Activated CD4-positive, alpha-beta T cell treated with anti-CD3 and anti-CD28 coated beads, Interleukin-2, amount 10 ng/mL, durations not matched to agents 7 days and 5 days (primary cell): ENCODE measurements at places on chromosomes 1 and 21.

- no peak for DNase-seq
Observed at GRCh38 chr1:63051886-63052285, 268.0 kb downstream of the ATG4C start.

DNA sequence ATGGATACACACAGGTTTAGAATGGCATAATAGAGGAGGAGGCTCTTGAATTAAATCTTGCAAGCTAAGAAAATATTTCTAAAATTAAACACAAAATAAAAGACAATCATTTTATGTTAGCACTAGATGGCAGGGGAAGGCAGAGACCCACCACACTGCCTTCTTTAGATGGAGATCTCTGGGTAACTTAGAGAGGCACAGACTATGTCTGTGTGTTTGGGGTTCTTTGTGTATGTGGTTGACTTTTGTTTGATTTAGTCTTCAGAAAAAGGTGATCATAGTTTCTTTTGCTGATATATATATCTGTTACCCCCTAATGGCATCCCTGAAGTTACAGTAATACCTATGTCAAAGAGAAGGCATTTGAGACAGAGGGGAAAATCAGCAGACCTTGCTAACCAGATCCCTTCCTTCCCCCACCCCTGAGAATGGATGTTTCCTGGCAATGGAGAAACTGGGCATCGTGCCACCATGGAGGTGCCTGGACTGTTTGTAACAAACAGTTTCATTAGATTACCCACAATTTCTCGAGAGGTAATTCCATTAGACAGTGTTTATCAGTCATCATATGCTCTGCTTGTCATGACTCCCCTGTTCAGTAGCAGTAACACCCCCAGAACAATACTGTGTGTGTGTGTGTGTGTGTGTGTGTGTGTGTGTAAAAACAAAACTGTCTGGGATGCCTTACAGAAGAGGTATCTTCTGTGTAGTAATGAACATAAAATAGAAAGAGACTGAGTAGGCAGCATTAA, 228.3 kb upstream of the DEPDC1 start:
- DNase-seq = no peak

DNA sequence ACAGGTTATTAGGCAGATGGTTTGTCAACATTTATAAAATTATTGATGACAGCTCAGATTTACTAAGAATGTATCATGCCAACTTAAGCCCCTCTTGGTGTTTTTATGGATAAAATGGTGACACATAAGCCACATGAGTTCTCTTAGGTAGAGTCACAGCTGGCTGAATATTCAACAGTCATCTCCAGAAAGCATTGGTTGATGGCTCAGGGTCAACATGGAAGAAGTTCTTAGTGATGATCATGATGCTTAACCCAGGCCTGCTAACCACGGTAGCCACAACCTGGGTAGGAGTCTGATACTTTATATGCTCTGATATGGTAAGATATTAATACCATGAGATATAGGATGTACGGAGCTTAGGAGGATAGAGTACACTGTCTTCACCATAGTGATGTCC, 46.4 kb upstream of the SIPA1L2 start:
- DNase-seq = no peak

DNA sequence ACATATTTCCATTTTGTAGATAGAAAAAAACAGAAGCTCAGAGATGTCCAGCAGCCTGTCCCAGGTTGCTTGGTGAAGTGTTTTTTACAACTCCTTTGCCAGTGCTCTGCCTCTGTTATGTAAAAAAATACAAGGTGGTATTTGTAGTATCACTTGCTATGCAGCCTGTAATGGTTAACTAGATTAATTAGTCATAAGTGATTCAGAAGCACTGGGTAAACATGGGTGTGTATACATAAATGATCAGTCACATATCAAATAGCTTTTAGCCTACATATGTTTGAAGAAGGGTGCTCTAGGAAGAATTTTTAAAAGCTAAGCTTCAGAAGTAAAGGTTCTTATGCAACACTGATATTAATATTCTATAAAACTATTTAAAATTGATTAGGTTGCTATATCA, 70.0 kb upstream of the MAGI3 start:
- no peak for DNase-seq

- DNase-seq = peak; percentile 49
Observed at GRCh38 chr1:1359308-1359663, 931 bp upstream of the MXRA8 start.

- DNase-seq = no peak
Observed at GRCh38 chr1:201886103-201886885, 2.4 kb upstream of the SHISA4 start.

- no peak for DNase-seq
Observed at GRCh38 chr1:153375511-153375910, at the start of gene S100A12. S100A12 (minus strand) TSS chr1:153375621; CDS start chr1:153374592, 1,029 bp downstream.

DNA sequence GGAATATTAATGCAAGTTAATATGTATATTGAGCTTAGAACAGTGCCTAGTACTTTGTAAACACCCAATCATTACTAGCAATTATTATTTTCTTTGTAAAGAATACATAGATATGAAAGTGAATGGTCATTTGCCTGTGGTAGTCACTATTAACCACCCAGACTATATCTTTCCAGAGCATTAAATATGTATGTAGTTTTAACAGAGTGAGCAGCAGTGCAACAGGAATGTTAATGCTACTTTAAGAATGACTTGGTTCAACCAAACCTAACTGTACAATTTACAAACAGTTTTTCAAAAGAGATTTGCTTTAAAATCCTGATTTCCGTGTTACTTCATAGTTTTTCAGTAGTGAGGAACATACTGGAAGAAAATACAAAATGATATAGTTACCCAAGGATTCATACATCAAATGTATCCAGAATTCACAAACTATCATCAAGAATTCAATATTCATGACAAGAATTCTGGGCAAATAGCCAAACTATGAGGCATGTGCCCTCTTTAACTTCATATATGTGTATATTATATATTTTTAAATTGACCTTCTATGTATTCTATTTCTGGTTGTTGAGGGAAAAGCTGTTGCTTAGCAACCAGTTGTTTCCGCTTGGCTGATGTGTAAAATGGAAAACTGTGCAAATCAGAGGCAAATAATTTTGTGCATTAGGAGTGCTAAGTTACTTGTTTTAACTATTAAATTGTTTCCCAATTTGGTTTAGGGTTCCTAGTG, 34.9 kb upstream of the IVNS1ABP start:
- DNase-seq = no peak

- no peak for DNase-seq
Observed at GRCh38 chr1:83839566-83840173, 159.3 kb downstream of the TTLL7 start.

DNA sequence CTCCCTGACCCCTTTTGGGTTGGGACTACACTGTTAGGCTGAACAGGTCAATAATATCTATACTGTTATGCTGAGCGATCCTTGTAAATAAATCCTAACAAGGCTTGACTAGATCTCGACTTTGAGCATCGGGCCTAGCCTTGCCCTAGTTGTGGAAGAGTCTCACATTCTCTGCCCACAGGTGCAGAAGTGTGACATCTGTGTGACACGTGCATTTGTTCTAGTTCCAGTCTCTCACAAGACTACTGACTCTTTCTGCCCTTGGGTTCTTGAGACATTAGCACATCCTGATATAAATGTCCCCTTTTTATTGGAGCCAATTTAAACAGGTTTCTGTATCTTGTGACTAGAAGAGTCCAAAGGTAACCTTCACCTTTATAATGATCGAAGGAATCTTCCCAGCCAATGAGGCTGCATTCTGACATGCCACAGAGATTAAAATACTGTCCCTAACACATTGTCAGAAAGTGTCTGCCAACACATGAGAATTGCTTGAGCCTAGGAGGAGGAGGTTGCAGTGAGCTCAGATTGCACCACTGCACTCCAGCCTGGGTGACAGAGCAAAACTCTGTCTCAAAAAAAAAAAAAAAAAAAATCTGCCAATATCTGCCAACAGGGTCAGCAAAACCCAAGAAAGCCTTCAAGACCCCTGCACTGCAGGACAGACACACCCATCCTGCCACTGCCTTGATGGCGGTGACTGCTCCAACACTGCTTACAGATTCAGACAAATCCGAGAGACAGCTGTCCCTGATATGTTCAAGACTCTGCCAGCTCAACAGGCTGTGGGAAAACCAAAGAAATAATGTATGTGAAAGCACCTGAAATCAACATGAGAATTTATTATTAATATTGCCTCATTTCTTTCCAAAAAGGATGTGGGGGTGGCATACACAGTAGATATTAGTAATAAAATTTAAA, 56.5 kb upstream of the PSEN2 start:
- no peak for DNase-seq

DNA sequence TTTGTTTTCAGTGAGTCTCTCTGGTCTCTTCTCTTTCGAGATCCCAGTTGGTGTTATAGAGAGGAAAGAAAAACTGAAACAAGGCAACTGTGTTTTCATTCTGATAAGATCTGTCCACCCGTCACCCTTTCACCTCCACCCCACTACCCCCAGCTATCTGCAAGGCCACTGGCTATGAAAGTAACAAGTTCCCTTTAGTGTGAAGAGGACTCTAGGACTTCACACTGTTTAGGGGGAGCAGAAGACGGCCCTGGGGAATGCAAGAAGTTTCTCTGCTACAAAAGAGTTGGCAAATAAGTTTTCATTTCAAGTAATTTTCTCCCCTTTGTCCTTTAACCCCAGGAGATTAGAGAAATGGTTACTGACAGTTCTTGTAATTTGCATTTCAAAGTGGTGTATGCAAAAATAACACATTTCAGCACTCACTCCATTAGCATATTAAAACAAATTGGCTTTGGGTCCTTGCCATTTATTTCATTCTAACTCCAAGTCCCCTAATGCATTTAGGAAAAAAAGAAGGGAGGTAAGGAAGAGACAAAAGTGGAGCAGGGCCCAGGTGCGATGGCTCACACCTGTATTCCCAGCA, 79.6 kb upstream of the PPM1J start:
- no peak for DNase-seq

GRCh38 chr1:244444854-244445253, 6.9 kb downstream of the ADSS2 start:
- DNase-seq = no peak

DNA sequence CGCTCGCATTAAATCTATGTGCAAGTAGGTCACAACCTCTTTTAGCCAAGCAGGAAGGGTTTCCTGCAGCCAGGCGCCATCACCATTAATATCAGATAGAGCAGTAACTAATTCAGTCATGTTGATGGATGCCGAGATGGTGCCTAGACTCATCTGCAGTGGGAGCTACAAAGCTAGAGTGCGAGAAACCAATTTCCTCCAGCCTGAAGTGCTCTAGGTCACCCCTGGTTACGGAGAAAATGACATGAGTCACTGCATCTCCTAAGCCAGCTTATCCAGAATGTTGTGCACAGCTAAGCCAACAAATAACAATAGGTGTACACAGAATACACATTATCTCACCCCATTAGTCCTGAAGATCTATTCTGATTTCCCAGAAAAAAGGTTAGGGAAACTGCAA, 36.0 kb downstream of the OVAAL start:
- no peak for DNase-seq

DNA sequence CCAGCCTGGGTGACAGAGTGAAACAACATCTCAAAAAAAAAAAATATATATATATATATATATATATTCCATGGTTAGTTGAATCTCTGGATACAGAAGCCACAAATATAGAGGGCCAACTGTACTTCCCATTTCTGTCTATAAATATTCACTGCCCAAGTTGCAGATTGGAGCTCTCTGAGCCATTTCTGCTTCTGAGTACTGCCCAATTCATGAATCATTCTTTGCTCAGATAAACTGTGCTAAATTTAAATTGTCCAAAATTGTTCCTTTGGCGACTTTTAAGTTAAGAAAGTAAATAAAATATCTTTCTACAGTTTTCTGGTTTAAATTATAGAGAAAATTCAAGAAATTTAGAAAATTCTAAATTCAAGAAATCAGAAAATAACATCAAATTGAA, 23.2 kb upstream of the C1orf146 start:
- no peak for DNase-seq

GRCh38 chr1:204426971-204427701, 15.5 kb upstream of the PPP1R15B start:
- DNase-seq = no peak

DNA sequence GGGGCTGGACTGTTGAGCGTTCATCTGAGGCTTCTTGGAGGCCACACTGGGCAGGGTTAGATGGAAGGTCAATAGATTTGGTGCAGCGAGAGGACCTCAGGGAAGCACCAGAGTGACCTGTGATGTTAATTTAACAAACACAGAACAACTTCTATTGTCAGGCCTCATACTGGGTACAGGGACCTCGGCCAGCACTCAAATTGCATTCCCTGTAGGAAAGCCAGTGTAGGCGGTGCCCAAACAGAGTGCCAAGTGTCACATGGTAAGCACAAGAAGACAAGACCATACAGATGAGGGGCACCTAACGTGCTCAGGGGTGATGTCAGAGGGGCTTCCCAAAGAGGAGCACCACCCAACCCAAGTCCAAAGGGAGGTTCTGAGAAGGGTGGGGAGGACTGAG, 1.3 kb downstream of the TMEM269 start:
- no peak for DNase-seq

DNA sequence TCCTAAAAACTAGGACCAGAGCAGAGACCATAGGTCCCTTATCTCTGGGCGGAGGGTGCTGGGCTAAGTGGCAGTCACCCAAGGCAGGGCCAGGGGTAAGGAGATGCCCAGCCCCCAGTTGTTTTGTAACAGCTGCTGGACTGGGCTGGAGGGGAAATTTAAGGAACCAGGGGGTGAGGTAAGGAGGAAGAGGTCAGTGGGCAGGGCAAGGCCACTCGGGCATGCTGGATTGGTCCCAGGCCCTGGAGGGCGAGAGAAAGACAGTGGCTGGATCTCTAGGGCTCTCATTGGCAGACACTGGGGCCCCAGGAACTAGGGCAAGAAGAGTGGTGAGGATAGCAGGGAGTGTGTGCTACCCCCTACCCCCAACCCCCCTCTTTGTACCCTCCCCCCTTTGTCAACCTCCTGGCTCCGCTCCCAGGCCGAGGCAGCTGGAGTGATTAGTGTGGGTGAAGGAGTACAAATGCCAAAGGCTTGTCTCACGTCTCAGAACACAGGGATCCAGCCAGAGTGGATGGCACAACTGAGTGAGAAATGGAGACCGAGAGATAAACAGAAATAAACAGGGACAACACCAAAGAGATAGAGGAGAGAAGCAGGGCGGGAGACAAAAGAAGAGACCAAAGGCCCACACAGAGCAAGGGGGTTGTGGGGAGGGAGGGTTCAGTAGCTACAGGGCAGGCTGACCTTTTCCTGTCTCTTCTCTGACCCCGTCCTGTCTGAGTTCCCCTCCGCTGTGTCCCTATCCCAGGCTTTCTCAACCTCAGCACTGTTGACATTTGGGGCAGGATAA, 20.5 kb upstream of the THRAP3 start:
- DNase-seq = no peak

- no peak for DNase-seq
Observed at GRCh38 chr1:164608651-164609057, 49.7 kb downstream of the PBX1 start.

- DNase-seq = no peak
Observed at GRCh38 chr1:164320790-164321731, 237.9 kb upstream of the PBX1 start.

- DNase-seq = no peak
Observed at GRCh38 chr1:90335558-90335957, 340.6 kb downstream of the ZNF326 start.
